ENCODE measurements at places on chromosomes 6 and 20. TPM values are rescaled to one million over a fixed set of nuclear protein-coding genes. Genes with fewer than 3 reads are reported as not detected.

SSR1 gene
- total RNA-seq: 200 TPM

IMPG1 gene
- not detected for total RNA-seq

IP6K3 gene
- total RNA-seq: not detected

MEP1A gene
- total RNA-seq: not detected

DYNLRB1 gene
- 61.6 TPM for total RNA-seq

E2F1 gene
- 10.1 TPM for total RNA-seq

SNAI1 gene
- 3.7 TPM for total RNA-seq

APOM gene
- total RNA-seq: not detected

SMPD2 gene
- total RNA-seq: 8.4 TPM

CASS4 gene
- under 0.01 TPM for total RNA-seq

HLA-DOB gene
- not detected for total RNA-seq

HFE gene
- 5.4 TPM for total RNA-seq

FAM135A gene
- 33.4 TPM for total RNA-seq

MDFI gene
- 24.6 TPM for total RNA-seq

CRIP3 gene
- total RNA-seq: not detected

MYH7B gene
- not detected for total RNA-seq

TRAPPC3L gene
- total RNA-seq: 0.13 TPM

OPRL1 gene
- 1.0 TPM for total RNA-seq

IFT52 gene
- total RNA-seq: 34.4 TPM

ARMH2 gene
- total RNA-seq: not detected

SLCO4A1 gene
- total RNA-seq: 5.9 TPM

TRIM40 gene
- total RNA-seq: not detected

OR2H1 gene
- not detected for total RNA-seq

SPTLC3 gene
- total RNA-seq: 1.1 TPM

SYCP2L gene
- total RNA-seq: not detected

C6orf163 gene
- total RNA-seq: 4.6 TPM

SDCBP2 gene
- 4.1 TPM for total RNA-seq
